Erythroblast (primary cell): ENCODE measurements at places on chromosomes 13 and 19.
A peak's percentile ranks its signal among the peaks of the same experiment; 100 is the strongest.

DNA sequence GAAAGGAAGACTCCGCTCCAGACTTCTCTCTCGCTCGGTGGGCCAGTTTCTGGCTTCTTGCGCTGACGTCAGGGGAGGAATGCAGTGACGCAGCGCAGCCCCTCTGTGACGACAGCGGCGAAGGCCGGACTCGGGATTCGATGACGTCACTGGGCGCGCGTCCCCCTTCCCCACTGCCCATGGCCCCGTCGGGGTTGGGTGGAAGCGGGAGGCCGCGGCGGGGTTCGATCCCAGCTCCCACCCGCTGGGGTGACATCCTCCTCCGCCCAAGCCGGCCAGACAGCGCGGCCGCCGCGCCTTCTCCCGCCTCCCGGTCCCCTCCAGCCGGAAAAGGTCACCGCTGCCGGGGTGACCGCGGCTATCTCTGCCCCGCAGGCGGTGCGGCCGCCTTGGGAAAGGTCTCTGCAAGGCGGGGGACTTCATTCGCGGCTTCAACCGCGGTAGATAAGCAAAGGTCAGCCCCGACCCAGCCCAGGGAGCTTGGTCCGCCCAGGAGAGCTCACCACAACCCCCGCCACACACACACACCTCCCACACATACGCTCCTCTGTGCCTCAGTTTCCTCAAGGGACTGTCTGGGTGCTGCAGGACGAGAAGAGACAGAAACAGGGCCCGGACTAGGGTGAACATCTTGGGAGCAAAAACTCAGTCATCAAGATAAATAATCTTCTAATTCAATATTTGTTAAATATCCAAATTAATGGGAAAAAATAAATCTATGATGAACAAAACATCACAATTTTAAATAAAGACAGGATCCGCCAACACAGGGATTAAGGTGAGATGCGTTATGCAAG, 844 bp upstream of the RFX1 start:
- peak; percentile 96 for DNase-seq

DNA sequence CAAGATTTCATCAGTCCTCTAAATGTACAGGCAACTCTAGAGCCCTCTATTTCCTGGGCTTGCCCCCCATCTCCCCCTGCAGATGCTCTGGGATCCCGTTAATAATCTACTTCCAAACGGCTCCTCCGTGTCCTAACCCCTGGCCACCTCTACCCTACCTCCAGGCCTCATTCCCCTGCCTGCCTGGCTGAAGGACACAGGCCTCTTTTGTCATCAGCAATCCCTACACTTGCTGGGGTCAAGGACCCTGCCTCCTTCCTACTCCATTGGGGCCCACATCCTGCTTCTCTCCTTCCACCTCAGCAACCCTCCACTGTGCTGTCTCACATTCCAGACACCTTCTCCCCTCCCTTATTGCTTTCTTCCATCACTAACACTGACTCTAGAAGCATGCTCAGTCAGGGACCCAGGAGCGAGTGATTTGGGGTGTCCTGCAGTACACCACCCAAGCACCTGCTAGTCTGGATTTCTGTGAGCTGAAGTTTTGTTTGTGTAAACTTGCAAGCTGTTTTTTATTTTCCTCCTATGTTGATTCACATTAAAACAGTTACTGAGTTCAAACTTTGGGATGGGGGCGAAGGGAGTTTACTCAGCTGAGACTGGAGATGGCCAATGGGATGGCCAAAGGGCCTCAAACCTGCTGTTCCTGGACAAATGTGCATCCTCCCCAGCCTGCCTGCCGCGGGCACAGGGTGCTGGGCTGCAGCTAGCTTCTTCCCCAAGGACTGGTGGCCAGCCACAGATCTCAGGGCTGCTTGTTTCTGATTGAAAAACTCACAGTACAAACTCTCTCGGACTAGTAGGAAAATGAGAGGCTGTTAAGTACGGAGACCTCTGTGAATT, 314.7 kb downstream of the FOXO1 start:
- DNase-seq: no peak

DNA sequence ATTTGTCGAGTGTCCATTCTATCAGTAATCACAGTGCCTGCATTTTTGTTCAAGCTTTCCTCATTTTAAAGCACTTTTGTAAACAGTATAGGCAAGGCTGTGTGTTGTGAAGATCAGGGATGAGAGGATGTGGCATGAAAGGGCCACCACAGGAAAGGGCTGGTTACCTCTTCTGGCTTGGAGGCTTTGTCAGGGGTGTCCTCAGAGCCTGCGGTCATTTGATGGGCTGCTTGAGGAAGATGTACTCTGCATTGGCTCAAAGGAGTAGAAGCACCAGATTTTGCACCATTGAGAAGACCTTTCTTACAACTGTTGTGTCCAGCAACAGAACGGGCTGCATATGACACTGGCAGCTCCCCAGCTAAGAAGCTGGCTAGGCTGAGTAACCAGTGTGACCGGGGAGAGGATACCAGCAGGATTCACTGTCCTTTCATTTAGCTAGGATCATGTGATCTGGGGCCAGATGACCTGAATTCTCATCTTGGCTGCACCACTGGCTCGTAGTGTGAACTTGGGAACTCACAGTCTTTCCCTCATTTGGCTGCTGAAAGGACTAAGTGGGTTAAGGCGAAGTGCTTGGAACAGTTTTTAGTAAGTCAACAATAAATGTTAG, 380.2 kb downstream of the FGF9 start:
- no peak for DNase-seq

GRCh38 chr13:109870274-109870673, 83.9 kb upstream of the IRS2 start:
- DNase-seq: no peak

- no peak for DNase-seq
Measured at GRCh38 chr19:14165990-14166830, 29.8 kb upstream of the ASF1B start.

DNA sequence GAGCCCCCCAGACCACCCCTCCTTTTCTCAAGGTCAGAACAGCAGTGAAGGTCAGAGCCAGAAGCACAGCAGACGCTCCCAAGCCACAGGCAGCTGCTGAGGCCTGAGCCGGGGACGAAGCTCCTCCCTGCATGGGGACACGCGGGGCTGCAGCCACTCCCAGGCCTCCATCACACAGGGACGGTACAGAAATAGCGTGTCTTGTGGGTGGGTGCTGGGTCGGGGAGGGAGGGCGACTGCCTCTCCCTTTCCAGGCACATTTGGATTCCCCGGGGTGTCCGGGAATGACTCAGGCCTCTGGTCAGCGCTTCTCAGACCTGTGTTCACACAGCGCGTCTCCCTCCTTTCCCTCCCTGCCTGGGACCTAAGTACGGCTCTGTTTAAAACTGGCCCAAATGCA, 33.2 kb downstream of the RASA3 start:
- peak; percentile 41 for DNase-seq

- DNase-seq: no peak
Measured at GRCh38 chr19:9945319-9945966, 9.1 kb upstream of the OLFM2 start.

DNA sequence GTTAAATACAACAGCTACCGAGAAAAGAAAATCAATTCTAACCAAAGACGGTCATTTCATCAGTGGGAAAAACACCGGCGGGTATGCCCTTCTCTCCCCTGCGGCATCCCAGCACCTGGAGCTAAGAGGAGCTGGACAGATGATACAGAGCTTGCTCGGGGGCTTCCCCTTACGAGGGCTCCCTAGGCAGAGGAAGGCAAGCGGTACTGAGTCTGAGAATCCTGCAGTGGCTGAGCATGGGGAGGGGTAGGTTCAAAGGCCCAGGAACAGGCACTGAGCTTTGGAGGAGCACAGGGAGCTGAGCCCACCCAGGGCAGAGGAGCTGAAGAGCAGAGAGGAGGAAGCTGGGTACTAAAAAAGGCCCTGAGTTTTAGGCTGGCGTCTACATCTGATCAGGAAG, 12.7 kb downstream of the STK24 start:
- DNase-seq: no peak

DNA sequence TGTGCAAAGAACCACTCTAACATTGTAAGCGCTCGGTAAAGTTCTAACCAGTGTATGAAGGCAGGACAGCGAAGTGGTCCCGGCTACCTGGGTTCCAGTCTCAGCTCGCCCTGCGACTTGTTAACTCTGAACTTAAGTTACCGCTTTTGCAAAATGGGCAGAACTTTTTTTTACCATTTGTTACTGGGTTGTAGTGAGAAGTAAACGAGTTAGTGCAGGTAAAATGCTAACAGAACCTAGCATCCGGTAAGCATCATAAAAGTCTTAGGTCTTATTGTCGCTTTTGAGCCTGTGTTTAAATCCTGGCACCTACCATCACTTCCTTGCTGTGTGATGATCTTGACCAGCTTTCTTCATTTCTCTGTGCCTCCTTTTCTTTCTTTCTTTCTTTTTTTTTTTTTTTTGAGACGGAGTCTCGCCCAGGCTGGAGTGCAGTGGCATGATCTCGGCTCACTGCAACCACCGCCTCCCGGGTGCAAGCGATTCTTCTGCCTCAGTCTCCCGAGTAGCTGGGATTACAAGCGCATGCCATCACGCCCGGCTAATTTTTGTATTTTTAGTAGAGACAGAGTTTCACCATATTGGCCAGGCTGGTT, 734 bp upstream of the TRMT1 start:
- DNase-seq: peak; percentile 64

GRCh38 chr13:101660711-101661110, 208.2 kb downstream of the ITGBL1 start:
- no peak for DNase-seq

GRCh38 chr13:95605448-95606125, 38.9 kb downstream of the DZIP1 start:
- no peak for DNase-seq

DNA sequence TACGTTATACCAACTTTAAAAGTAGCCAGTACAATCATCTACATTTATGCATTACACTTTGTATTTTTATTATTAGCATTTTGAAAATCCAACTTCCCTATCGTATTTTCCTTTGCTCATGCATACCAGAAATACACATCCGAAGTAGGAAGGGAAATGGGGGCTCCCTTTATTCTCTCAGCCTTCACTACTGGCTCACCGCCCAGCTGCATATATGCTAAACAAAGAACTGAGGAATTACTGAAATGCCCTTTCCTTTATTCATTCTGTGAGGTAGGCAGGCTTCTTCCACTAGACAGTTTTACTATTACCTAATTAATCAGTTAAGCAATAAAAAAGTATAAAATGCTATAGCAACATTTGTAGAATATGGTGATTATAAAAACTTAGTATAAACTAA, 291.6 kb downstream of the KLF12 start:
- no peak for DNase-seq

GRCh38 chr19:44024900-44025216, 321 bp upstream of the ZNF222 start:
- DNase-seq: no peak

DNA sequence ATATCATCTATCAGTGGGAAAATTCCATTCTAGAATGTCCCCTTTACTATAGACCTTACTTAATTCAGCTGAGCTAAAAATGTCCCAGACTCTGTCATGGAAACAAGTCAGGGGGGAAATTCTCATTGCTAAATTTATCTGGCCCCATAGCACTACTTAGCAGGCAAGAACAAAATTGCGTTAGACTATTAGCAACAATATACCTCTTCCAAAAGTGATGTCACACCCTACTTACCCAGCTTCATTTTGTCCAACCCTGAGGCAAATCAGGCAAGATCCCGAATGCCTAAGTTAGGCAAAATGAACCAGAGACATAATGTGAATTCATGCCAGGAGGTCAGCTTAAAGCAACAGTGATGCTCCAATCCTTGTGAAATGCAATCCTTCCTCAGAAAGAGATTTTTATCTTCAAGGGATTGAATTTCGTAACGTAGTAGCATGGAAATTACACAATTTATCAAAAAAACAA, 93.7 kb downstream of the FRY start:
- DNase-seq: no peak

- no peak for DNase-seq
Measured at GRCh38 chr13:20720499-20720898, 17.0 kb downstream of the IL17D start.

DNA sequence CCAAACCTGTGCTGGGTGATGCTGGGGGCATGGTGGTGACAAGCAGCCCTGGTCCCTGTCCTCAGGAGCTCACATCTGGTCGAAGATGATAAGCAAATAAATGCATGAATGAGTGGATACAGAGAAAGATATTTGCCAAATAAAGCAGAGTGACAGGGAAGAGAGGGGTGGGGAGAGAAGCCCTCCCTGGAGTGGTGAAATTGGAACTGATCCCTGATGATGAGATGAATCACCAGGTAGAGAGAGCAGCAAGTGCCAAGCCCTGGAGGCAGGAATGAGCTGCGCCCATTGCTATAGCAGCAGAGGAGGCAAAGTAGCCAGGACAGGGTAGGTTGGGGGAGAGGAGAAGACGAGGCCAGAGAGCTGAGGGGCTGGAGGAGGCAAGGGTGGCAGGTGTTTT, 13.7 kb downstream of the FXYD5 start:
- DNase-seq: no peak

GRCh38 chr13:60655256-60655655, 258.2 kb downstream of the TDRD3 start:
- no peak for DNase-seq

GRCh38 chr13:98918771-98919170, 59.1 kb downstream of the DOCK9 start:
- no peak for DNase-seq

GRCh38 chr19:55640577-55641425, at the start of gene ZNF580:
Gene ZNF580 (plus strand): TSS chr19:55641002. CDS start chr19:55642509, 1,507 bp downstream.
- DNase-seq: peak; percentile 81
